Effector memory CD4-positive, alpha-beta T cell (primary cell): ENCODE measurements at places on chromosomes 13 and 19.

GRCh38 chr13:74929436-74929835 is 552.5 kb downstream of the TBC1D4 start:
- no peak for DNase-seq

- DNase-seq = no peak
Measured at GRCh38 chr19:42175952-42176648, 41.4 kb downstream of the DEDD2 start.

GRCh38 chr13:39786091-39786490 is 130.6 kb downstream of the COG6 start:
- no peak for DNase-seq

DNA sequence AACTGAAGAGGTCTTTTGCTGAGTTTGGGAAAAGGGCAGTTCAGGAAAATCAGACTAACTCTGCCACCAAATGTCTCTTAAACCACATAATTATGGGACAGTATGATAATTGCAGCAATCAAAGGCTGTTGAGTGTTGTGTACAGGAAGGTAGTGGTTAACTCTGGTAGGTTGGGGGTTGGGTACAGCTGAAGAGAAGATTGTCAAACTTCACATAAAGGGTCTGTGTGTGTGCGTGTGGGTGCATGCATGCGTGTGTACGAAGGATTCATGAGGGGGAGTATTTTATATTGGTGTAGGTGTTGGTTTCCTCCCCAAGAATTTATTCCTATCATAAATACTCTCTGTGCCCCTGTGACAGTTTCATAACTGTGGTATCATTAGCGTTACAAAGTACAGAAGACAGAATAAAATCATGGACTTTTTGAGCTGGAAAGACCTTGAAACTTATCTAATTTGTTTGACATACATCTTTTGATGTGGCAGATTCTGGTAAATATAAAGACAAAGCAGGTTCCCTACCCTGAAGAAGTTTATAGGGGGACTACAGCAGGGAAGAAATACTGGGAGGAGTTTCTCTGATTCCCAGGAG is 94.1 kb downstream of the PCCA start:
- no peak for DNase-seq

DNA sequence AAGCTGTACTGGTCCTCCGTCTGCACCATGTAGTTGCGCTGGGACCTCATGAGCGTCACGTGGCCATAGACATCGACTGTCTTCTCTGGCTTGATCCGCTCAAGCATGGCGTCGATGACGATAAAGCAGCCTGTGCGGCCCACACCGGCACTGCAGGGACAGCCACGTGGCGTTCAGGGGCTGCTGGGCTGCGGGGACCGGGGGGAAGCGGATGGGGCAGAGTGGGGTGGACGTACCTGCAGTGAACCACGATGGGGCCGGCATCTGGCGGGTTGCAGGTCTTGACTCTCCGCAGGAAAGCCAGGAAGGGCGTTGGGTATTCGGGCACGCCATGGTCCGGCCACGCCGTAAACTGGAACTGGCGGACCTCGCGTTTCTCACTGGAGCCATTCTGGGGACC is 128.5 kb downstream of the PTPRS start:
- DNase-seq = no peak

DNA sequence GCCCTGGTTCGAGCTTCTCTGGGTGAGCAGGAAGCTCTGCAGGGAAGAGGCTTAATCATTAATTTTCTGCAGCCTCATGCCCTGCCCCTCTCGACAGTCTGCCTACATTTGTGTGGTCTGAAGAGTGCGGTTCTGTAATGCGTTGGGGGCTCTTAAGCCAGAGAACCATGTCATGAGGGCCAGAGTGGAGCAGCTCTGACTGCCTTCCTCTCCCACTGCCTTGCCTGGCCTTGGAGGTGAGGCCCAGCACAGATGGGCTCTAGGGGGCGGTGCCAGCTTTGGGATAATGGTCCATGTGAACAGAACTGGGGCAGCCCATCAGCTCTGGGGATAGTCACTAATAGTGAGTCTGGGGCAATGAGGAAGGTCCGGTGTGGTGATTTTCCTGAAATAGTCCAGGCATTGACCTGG is 5.7 kb downstream of the FGF9 start:
- DNase-seq = no peak

- no peak for DNase-seq
Measured at GRCh38 chr19:14943601-14944000, 2.3 kb downstream of the OR7C2 start.

DNA sequence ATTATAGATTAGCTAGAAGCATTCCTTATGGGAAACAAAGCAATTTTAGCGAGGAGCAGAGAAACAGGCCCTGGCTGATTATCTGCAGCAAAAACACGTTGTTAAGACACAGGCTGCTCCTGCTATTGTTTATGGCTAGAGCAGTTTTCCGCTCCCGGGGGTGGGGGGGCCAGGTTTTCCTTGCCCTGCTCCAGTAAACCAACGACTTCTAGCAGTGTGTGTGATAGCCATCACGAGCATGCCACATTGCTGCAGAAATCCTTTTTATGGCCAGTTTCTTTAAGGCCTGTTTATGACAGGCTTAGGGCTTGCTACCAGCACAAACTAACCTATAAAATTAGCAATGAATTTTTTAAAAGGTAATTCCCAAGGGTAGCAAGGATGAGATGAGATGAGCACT is 18.4 kb upstream of the IL17D start:
- DNase-seq = no peak

DNA sequence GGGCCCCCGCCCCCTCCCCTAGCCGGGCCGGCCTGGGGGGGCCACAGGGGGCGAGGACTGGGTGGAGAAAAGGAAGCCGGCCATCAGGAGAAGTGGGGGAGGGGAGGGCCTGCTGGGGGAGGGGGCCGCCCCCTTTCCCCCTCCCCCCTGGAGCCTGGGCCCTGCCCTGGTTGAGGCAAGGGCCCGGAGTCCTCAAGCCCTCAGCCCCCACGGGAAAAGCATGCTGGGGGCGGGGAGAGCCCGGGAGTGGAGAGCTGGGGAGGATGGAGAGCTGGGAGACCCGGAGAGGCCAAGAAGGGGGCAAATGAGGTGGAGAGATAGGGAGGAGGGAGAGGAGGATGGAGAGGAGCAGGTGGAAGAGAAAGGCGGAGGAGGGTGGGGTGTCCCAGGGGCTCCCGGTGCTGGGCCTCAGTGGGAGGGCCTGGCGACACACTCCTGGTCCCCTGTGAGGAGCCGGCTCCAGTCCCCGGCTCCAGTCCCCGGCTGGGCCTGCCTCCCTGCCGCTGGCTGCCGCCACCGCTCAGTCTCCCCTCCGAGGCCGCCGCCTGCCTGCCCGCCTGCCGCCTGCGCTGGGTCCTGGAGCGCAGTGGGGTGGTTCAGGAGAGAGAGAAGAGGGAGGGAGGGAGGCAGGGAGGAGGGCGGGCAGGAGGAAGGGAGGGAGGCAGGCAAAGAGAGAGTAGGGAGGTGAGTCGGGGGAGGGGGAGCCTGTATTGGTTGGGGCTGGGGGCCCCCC is at the start of gene GRIK5:
GRIK5 (minus strand) TSS at position 588 of the 733 bp plus-strand sequence. CDS start 4,436 bp downstream, outside the sequence.
- DNase-seq = no peak

GRCh38 chr19:3897936-3898335 is 17.5 kb downstream of the ATCAY start:
- DNase-seq = no peak
